Neuronal stem cell (in vitro differentiated cells): ENCODE measurements at places on chromosomes 12 and 14.
A peak's percentile ranks its signal among the peaks of the same experiment; 100 is the strongest.

- no peaks in the 10 kb centered on the region for H3K4me1 ChIP-seq
- peaks cover 2% of the 10 kb centered on the region for H3K36me3 ChIP-seq
- H3K27ac ChIP-seq, result no peak overlapping the region
These were observed 68.1 kb downstream of the ETNK1 start for GRCh38 chr12:22692964-22693555.

- H3K27ac ChIP-seq, result no peak overlapping the region
- peak; percentile 8 for DNase-seq
- H3K36me3 ChIP-seq, result no peaks in the 10 kb centered on the region
- no peak overlapping the region for H3K4me3 ChIP-seq
- H3K4me1 ChIP-seq, result peaks cover 3% of the 10 kb centered on the region
- H3K27me3 ChIP-seq, result no peaks in the 10 kb centered on the region
These were observed 574 bp upstream of the CRADD start for GRCh38 chr12:93676408-93677194.

DNA sequence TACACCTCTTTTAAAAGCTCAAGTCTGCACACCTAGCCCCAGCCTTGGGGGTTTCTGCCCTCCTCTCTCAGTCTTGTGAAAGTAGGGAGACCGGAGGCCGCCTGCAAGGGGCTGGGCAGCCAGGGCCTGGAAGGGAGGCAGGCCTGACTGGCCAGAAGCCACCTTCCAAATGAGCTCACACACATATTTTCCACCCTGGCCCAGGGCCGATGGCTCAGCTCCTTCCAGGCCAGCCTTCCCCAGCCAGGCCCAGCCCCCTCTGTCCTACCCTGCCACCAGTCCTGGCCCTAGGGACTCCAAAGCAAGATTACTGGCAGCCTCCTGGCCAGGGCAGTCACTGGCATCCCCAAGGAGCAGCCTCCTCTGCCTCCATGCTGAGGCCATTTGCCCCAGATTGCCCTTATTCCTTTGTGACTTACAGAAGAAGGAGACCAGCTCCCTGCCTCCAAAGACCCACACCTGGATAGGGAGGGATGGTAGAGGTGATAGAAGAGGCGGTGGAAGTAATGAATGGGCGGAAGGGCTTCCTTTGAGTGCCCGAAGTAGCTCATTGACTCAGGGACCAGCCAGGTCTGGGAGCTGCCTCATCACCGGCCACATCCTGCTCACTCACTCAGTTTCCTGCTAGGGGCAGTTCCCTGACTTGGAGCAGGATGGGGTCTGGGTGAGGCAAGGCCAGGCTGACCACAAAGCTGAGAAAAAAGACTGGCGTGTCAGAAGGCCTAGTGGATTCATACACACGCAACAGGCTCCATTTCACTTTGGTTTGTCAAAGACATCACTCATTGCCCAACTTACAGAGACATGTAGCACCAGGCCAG lies 14.8 kb downstream of the MMP14 start:
- H3K4me1 ChIP-seq, result peaks cover 18% of the 10 kb centered on the region
- H3K36me3 ChIP-seq, result peaks cover 2% of the 10 kb centered on the region
- H3K27me3 ChIP-seq, result no peaks in the 10 kb centered on the region

DNA sequence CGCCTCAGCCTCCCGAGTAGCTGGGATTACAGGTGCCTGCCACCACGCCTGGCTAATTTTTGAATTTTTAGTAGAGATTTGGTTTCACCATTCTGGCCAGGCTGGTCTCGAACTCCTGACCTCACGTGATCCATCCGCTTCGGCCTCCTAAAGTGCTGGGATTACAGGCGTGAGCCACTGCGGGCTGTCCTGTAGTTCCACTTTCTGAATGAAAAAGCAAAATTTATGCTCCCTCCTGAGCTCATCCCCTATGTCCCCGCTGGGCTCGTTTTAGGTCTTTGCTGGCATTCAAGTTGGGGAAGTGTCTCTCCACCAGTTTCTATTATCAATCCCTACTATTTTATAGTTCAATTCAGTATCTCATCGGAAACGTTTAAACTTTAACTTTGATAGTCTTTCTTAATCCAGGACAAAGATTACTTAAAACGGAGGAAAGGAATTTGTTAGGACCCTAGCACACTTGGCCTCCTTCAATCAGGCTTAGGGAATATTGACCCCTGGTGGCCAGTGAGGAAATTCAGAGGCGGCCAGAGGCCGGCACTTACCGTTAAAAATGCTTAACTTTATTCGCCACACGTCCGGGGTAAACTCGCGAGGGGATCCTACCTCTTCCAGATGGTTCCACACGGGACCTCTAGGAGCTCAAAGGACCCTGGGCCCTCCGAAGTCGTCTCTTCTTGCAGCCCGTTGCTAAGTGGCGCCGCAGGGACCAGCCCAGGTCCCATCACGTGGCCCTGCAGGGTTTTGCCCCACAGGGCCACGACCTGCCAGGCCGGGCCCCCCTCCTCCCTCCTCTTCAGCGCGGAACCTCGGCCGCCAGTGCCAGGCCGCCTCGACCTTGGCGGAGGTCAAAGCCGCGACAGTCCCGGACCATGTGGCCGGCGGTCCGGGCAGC lies 11.4 kb upstream of the DNAL1 start:
- peak overlapping the region; percentile 52 for H3K4me3 ChIP-seq
- peaks cover 6% of the 10 kb centered on the region for H3K4me1 ChIP-seq
- peak; percentile 67 for DNase-seq
- no peaks in the 10 kb centered on the region for H3K27me3 ChIP-seq

DNA sequence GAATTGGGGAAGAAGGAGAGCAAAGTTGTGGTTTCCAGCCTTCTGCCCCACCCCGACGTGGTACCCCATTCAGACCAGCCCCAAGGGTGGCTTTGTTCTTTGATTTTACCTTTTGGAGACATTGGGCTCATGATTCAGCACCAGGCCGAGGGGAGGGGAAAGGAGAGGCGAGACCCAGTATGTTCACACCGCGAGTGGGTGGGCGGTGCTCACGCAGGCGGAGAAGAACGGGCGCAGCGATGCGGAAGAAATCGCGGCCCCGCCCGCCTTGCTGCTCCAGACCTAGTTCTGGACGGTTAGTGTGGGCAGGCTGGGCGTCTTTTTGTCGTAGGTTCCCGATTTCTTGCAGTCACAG lies 963 bp downstream of the ATL1 start:
- H3K4me3 ChIP-seq, result peak overlapping the region; percentile 59
- no peaks in the 10 kb centered on the region for H3K27me3 ChIP-seq
- H3K27ac ChIP-seq, result peak overlapping the region; percentile 94
- H3K36me3 ChIP-seq, result no peaks in the 10 kb centered on the region

DNA sequence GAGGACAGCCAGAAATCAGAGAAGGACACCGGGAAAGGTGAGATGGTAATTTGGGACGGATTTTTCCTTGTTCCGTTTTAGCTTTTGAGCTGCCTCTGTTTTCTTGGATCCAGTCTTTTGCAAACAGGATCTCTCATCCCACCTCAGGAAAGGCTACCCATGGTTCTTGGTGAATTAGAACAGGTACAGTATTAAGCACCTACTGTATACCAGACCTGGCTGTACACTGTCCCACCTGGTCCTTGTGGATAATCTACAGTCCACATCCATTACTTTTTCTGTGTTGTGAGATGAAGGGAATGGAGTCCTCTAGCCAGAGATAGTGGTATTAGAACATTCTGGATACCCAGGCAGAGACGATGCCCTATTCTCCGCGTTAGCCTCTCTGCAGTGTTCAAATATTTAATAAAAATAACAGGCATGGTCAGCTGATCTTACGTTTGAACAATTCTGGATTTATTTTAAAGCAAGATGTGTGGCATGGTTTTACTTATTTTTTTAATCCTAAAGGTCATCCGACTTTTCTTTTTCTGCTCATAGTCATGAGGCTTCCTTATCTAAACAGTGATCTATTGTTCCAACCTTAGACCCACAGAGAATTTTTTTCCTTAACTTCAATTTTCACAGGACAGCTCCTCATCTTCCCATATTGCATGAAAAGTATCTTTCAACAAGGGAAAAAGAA lies 18.8 kb downstream of the PLXNC1 start:
- H3K27ac ChIP-seq, result no peak overlapping the region
- no peaks in the 10 kb centered on the region for H3K27me3 ChIP-seq
- H3K4me3 ChIP-seq, result no peak overlapping the region
- DNase-seq, result no peak
- H3K36me3 ChIP-seq, result no peaks in the 10 kb centered on the region

DNA sequence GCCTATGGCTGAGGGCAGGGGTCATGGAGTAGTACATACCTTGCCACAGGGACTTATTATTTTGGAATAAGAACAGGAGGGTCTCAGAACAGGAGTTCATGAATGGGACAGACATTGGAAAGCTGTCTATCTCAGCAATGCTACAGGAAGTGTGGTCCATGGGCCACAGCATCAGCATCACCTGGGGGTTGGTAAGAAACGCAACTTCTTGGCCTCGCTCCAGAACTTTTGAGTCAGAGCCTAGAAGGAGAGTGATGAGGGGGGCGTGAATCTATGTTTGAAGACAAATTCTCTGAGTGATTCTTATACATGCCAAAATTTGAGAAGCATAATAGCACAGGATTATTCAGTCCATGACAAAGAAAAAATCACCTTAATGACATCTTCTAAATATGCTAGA lies 156.6 kb downstream of the RPAP3 start:
- no peaks in the 10 kb centered on the region for H3K27me3 ChIP-seq
- no peak overlapping the region for H3K27ac ChIP-seq
- H3K36me3 ChIP-seq, result no peaks in the 10 kb centered on the region
- DNase-seq, result no peak
- no peak overlapping the region for H3K4me3 ChIP-seq

DNA sequence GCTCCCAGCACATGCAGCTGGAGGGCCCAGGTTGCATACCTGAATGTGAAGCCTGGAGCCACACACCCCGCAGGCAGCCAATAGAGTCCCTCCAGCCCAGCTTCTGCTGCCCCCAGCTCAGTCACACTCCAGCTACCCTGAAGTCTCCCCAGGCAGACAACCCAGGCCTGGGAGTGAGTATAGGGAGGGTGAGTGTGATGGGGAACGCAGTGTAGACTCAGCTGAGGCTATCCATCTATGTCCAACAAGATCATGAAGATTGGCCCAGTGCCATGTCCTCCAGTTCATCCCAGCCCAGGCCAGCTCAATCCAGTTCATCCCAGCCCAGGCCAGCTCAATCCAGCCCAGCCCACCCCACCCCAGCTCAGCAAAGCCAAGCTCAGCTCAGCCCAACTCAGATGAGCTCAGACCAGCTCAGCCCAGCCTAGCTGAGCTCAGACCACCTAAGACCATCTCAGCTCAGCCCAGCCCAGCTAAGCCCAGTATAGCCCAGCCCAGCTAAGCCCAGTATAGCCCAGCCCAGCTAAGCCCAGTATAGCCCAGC lies 330.4 kb downstream of the TMEM121 start:
- H3K27ac ChIP-seq, result no peak overlapping the region
- no peak overlapping the region for H3K4me3 ChIP-seq
- no peaks in the 10 kb centered on the region for H3K27me3 ChIP-seq
- no peaks in the 10 kb centered on the region for H3K36me3 ChIP-seq

GRCh38 chr14:74888164-74889158 lies 6.7 kb downstream of the DLST start:
- peaks cover 2% of the 10 kb centered on the region for H3K4me1 ChIP-seq
- H3K36me3 ChIP-seq, result peaks cover 98% of the 10 kb centered on the region
- H3K27ac ChIP-seq, result no peak overlapping the region
- H3K27me3 ChIP-seq, result no peaks in the 10 kb centered on the region

- H3K4me3 ChIP-seq, result no peak overlapping the region
- no peak overlapping the region for H3K27ac ChIP-seq
- DNase-seq, result no peak
- peaks cover 10% of the 10 kb centered on the region for H3K36me3 ChIP-seq
- H3K27me3 ChIP-seq, result no peaks in the 10 kb centered on the region
- no peaks in the 10 kb centered on the region for H3K4me1 ChIP-seq
These were observed 59.2 kb downstream of the ACADS start for GRCh38 chr12:120784804-120785203.

- no peak overlapping the region for H3K27ac ChIP-seq
- peaks cover 2% of the 10 kb centered on the region for H3K4me1 ChIP-seq
- DNase-seq, result no peak
- H3K27me3 ChIP-seq, result no peaks in the 10 kb centered on the region
These were observed 161.4 kb upstream of the DIO3 start for GRCh38 chr14:101399737-101400517.

GRCh38 chr14:43671716-43672485 lies 835.2 kb downstream of the FSCB start:
- no peaks in the 10 kb centered on the region for H3K4me1 ChIP-seq
- H3K27ac ChIP-seq, result no peak overlapping the region
- DNase-seq, result no peak
- H3K4me3 ChIP-seq, result no peak overlapping the region
- H3K36me3 ChIP-seq, result no peaks in the 10 kb centered on the region

DNA sequence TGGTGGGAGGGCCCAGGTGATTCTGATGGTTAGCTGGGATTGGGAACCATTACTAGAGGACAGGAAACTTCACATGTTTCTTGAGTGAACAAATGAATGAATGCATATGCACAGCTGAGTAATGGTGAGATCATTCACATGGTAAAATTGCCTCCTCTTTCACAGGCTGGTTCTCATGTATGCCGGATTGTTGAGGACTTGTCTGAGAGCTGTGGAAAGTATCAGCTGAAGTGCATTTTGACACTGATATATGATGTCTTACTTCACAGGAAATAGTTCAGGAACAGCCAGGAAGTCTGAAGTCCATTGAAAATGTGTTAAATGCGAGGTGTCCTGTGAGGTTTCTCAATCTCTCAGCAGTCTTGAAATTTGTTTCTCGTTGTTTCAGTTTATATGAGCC lies 77.6 kb upstream of the DACT1 start:
- H3K27ac ChIP-seq, result no peak overlapping the region
- peaks cover 3% of the 10 kb centered on the region for H3K4me1 ChIP-seq
- no peaks in the 10 kb centered on the region for H3K36me3 ChIP-seq

DNA sequence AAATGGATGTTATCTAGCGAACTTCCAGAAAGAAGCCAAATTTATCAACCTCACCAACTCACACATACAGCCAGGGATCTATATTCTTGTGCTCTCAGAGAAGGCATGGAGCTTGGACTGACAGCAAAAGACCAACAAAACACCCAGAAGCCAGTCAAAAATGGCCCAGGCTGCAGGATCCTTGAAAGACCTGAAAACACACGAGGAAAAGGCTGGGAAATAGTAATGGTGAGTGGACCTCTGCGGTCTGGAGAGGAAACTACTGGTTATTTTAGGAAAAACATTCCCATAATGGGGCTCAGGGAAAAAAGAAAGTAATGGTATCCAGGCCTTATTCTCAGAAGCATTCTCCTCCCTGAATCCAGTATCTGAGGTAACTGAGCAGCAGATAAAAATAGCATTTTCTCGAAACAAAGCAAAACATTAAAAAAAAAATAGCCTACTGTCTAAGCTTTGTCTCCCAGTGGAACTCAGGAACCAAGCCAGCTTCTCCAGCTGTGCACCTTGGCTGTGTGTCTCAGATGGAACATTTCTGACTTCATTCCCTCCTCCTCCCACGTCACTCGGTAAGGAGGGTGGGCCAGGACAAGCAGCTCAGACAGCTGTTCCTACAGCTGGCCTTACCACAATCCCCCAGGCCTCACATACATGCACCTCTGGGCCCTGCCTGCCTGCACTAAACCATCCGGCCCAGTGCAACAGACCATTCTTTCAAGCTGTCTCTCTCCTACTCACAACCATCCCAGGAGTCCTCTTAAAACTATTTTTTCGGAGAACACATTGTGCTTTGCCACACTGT lies 249.9 kb downstream of the DAD1 start:
- H3K4me1 ChIP-seq, result peaks cover 3% of the 10 kb centered on the region
- H3K27me3 ChIP-seq, result no peaks in the 10 kb centered on the region
- H3K4me3 ChIP-seq, result no peak overlapping the region
- H3K36me3 ChIP-seq, result no peaks in the 10 kb centered on the region

GRCh38 chr12:95446506-95446900 lies 27.4 kb upstream of the METAP2 start:
- H3K27me3 ChIP-seq, result no peaks in the 10 kb centered on the region
- no peak overlapping the region for H3K27ac ChIP-seq
- H3K4me3 ChIP-seq, result no peak overlapping the region
- no peaks in the 10 kb centered on the region for H3K36me3 ChIP-seq
- H3K4me1 ChIP-seq, result peaks cover 3% of the 10 kb centered on the region

GRCh38 chr14:81454572-81455218 lies 54.6 kb upstream of the STON2 start:
- no peak overlapping the region for H3K27ac ChIP-seq
- H3K36me3 ChIP-seq, result no peaks in the 10 kb centered on the region
- H3K4me1 ChIP-seq, result peaks cover 11% of the 10 kb centered on the region
- no peak for DNase-seq
- H3K4me3 ChIP-seq, result no peak overlapping the region
